ENCODE measurements at places on chromosomes 4 and X.

GRCh38 chr4:148454835-148455234 is 12.6 kb upstream of the NR3C2 start:
- DNase-seq, result no peak

GRCh38 chr4:64713256-64713840 is 304.1 kb upstream of the TECRL start:
- DNase-seq, result peak; percentile 16

GRCh38 chrX:133681421-133681820 is 266.1 kb upstream of the GPC4 start:
- no peak for DNase-seq

GRCh38 chr4:123562994-123563750 is 166.6 kb downstream of the SPRY1 start:
- DNase-seq, result no peak

DNA sequence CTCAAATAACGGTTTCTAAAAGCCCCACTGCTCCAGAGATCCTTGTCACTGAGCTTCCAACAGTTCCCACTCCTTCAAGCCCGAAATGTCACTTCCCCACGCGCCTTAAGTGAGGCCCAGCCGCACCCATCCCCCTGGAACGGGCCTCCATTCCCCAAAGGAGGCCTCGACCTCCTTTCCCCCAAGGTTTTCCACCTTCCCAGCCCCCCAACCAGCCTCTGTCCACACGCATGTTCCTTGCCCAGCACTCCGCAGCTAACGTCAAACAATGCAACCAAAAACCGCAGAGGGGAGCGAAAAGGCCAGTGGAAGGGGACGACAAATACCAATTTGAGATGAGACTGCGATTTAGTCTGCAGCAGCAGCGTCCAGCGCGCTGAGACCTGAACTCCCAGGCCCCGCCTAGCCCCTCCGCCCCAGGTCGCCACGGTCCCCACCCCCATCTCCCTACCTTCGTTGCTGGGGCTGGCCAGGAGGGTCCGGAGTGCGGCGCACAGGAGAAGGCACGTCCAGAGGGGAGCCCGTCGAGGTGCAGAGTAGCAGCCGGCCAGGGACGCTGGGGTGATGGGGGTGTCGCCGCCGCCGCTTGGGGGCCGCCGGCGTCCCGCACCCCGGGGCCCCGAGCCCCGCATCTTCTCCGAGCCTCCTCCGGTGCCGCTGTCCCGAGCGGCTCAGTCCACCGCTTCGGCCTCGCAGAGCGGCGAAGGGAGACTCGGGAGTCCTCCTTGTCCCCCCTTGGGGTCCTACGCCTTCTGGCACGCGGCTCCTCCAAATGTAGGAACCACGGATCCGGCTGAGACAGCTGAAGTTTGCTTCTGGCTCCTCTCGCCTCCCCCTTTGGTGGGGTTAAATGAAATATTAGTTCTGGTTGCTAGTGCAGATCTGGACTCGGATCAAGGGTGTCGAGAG is 924 bp downstream of the EPHA5 start:
- no peak for DNase-seq

- DNase-seq, result no peak
Observed at GRCh38 chrX:23202326-23202725, 132.3 kb upstream of the PTCHD1 start.

GRCh38 chr4:64893205-64893604 is 484.0 kb upstream of the TECRL start:
- no peak for DNase-seq

- peak; percentile 40 for DNase-seq
Observed at GRCh38 chr4:77959566-77960338, 97.1 kb downstream of the MRPL1 start.

- no peak for DNase-seq
Observed at GRCh38 chrX:8846266-8846665, 45.1 kb upstream of the FAM9A start.

DNA sequence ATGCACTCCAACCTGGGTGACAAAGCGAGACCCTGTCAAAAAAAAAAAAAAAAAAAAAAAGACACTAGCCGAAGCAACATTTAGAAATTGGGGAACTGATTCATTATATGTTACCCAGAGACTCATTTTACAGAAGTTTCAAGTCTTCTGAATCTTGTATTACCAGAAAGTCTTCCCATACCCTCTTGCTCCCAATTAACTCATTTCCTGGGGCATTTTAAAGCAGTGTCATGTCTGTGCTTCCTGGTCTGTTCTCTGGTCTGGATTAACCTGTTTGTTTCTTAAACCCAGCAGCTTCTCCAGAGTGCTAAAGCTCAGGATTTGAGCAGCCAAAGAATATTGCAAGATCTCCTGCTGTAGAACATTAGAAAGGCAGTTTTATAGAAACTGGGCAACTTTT is 43.7 kb downstream of the FRMPD3 start:
- DNase-seq, result no peak

DNA sequence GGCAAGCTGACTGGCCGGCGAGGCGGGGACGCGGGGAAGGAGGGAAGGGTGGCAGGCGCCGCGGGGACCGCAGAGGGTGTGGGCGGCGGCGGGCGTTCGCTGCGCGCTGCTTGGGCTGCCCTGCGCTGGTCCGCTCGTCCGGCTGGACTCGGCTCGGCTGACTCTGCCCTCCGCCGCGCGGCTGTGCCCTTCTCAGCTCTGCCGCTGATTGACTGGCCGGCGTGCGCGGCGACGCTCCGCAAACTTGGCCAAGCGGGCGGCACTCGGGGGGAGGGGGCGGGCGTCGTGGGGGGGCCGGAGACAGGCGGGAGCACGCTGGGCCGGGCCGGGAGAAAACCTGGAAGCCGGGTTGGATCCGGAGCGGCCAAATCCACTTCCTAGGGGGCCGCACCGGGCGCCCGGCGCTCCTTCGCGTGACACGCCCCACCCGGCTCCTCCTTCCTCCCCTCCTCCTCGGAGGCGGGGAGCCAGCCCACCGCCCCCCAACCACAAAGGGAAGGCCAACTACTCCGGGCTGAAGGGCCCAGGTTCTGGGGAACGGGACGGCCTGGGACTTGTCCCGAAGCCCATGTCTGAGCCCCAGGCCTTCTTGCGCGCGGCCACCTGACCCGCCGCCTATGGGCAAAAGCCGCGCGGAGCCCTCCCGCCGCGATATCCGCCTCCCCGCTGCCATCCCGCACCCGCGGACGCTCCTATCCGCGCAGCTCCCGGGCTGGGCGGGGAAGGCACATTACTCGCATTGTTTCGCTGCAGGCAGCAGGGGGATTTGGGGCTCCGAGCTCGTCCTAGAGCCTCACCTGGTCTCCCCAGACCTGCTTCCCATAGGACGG is at the start of gene GPC4:
Gene GPC4, minus strand, starts transcription at position 214 of the 830 bp plus-strand sequence. CDS start 524 bp downstream, outside the sequence.
- no peak for DNase-seq

- no peak for DNase-seq
Observed at GRCh38 chr4:83989835-83990234, 453.9 kb downstream of the GPAT3 start.

GRCh38 chr4:112982680-112983079 is 66.8 kb upstream of the ANK2 start:
- DNase-seq, result peak; percentile 28

- DNase-seq, result no peak
Observed at GRCh38 chr4:150379454-150379853, 202.5 kb upstream of the MAB21L2 start.

- peak; percentile 60 for DNase-seq
Observed at GRCh38 chr4:36316607-36317006, 35.2 kb downstream of the DTHD1 start.

DNA sequence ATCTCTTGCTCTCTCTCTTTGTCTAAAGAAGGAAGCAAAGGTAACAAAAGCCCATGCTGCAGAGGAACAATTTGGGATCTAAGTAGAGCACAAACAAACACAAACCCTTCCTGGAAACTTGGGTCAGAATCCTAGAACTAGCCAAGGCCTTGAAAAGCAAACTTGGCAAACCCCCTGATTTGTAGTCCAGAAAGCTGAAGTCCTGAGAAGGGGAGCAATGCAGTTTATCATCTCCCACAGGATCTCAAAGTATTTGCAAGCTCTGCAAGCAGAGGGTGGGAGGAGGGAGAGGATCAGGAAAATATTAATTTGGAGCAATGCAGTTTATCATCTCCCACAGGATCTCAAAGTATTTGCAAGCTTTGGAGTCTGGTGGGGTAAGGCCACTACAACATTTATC is 379.5 kb upstream of the FGF13 start:
- DNase-seq, result no peak

DNA sequence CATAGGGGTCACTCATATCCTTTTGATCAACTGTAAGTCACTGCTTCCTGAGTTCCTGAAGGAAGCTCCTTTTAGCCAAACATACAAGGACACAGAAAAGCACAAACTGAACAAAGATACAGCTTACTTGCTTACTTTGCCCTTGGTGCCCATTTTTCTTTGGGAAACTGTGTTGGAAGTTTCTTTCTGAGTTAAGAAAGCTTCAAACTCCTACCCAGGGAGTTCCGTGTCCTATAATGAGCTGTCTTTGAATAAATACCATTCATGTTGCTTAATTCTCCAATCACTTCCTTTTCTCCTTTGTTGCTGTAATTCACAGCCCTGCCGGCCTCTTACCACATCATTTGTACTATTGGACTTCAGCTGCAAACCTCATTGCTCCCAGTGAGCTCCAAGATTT is at the start of gene ADH4:
Gene ADH4, minus strand, starts transcription at position 228 of the 400 bp plus-strand sequence. Its CDS starts 75 bp downstream, at position 153.
- no peak for DNase-seq

DNA sequence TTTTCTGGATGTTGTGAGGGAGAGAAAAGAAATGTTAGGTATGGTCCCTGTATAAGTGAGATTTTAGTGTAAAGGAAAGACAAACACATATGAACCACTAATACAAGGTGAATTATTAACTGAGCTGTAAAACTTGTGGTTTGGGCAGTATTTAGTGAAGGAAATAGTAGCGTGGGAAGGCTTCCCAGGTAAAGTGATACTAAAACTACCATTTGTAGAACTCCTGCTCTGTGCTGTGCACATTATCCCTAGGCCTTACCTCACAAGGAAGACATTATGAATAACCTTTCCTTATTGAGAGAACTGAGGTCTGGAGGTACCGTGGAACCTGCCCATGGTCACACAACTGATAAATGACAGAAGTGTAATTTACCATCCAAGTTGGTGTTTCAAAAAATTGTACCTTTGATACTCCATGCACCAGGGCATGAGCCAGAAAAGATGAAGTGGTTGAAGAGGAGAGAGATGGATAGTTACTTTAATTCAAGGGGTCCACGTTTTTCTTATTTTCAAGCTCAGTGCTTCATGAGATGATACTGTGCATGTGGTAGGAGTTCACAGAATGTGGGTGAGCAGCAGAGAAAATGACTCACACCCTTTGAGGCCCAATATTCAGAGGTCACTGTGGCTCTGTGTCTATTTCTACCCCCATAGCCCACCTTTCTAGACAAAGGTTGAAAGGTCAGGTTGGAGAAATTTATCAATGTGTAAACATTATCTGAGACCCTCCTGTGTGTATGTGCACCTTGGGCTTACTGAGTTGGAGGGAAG is 2.6 kb upstream of the VSIG4 start:
- no peak for DNase-seq

- no peak for DNase-seq
Observed at GRCh38 chr4:186621959-186622553, 66.7 kb upstream of the MTNR1A start.

GRCh38 chrX:110657073-110657472 is 138.5 kb downstream of the CHRDL1 start:
- DNase-seq, result no peak

Data from foreskin melanocyte (primary cell).